Stimulated activated CD4-positive, alpha-beta T cell treated with anti-CD3 and anti-CD28 coated beads, Interleukin-1b, Interleukin-23, amount 100 ng/mL, for 48 hours (primary cell): ENCODE measurements at places on chromosomes 2 and 18.

GRCh38 chr2:101241158-101241557 lies 11.5 kb upstream of the CNOT11 start:
- no peak for DNase-seq

DNA sequence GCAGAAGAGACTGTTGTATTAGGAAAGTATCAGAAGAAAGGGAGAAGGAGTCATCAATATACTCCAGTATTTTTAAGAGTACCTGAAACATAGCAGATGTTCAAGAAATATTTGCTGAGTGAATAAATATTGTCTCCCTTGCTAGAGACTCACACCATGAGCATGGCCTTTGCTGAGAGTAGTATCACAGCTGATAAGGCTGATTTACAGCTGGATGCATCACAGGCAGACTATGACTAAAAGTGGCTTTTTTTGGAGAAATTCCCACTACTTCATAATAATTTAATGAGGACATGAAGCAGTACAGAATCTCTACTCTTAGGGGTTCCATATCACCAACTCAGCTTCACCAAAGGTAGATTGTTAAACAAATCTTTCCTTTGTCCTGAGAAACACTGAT lies 373.3 kb downstream of the RBM43 start:
- no peak for DNase-seq

DNA sequence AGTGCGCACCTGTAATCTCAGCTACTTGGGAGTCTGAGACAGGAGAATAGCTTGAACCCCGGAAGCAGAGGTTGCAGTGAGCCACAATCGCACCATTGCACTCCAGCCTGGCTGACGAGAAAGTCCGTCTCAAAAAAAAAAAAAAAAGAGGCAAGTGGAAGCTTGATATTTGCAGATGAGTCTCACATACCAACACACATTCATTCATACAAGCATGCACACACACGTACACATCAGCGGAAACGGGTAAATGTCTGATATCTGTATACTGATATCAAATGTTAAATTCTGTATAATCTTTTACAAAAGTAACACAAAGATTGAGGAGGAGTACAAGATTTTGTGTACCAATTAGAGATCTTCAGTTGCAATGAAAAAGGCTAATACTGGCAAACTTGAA lies 47.8 kb upstream of the SPOPL start:
- DNase-seq, result no peak

GRCh38 chr2:46010223-46010924 lies 286.8 kb upstream of the EPAS1 start:
- DNase-seq, result no peak

GRCh38 chr2:39779341-39779851 lies 338 bp upstream of the THUMPD2 start:
- DNase-seq, result no peak

DNA sequence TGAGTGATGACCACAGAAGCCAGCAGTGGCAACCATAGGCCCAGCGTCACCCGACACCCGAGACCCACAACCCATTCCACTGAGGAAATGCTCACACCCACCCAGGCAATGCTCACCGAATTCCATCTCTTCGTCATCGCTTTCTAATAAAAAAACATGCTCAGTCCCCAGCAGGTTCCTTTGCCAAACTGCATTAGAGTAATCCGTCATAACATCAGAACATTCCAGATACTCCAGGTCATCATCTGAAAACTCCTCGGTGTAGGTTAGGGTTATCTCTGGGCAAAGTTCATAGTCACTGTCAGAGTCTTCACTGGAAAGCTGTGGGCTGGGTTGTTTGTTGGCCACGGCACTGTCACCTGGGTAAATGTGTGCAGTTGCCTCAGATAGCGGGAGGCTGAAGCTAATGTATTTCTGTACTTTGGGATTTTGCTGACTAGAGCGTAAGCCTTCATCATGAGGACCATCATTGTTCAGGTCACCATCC lies 49.3 kb downstream of the ALPK2 start:
- no peak for DNase-seq
